Stimulated activated CD4-positive, alpha-beta T cell treated with anti-CD3 and anti-CD28 coated beads, Interleukin-1b, Interleukin-23, amount 100 ng/mL, for 1 hour (primary cell): ENCODE measurements at places on chromosomes 2 and 18.

DNA sequence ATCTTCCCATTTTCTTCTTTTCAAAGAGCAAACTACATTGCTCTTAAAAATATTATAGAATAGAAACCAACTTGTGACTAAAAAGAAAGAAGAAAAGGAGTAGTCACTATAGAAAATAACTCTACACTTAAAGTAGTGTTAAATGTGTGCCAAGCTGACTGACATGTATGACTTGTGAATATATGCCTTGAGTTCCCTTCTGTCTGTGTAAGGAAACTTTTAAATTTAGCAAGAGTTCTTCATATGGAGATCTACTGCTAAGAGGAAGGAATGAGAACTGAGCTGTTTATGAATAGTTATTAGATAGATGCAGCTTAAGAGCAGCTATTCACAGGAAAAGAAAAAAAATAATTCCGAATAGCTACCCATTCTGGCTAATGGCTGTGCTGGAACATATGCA, 1221.7 kb upstream of the ZEB2 start:
- DNase-seq: no peak

GRCh38 chr18:47767699-47768098, 162.8 kb downstream of the SMAD2 start:
- DNase-seq: no peak

DNA sequence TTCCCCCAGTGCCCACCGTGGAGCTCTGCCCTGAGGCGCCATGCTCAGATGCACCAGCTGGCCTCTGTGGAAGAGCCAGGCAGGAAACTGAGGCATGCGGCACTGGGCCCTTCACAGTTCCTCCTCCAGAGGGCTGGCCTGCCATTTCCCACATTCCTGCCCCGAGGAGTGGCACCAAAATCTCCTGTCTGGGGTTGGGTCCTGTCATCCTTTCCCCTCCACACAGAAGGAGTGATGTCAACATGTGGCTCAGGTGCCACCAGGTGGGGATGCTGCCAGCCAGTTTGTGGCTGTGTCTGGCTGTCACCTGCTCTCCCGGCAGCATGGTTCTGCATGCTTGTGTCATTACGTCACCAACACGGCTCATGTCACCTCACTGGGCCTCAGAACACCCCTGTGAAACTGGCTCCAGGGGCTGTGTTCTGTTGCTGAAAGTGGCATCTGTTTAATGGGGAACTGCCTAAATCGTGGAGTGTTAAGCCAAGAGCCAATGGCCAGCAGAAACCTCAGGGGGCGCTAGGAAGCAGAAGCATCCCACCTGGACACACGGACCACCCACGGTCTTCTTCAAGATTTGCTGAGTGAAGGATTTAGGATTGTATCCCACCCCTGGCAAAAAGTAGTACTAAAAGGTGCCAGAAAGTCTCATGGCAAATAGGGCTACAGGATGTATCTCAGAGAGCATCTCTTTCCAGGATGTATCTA, 51.3 kb downstream of the ZAP70 start:
- no peak for DNase-seq

DNA sequence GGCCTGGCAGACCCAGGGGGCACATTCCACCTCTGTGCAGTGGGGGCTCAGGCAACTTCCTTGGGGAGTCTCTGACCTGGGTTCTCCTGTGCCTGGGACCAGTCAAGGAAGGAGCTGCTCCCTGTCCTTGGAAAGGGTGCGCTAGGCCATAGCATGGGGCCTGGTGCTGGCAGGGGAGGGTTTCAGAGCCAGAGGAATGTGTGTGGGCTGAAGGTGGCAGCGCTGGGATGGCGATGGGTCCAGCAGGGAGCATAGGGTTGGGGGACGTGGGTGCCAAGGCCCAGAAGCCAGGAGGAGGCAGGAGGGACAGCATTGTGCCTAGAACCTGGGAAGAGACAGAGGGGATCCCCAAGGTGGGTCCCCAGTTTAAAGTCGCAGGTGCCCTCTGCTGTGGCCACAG, 66.3 kb upstream of the TUBA3E start:
- no peak for DNase-seq

DNA sequence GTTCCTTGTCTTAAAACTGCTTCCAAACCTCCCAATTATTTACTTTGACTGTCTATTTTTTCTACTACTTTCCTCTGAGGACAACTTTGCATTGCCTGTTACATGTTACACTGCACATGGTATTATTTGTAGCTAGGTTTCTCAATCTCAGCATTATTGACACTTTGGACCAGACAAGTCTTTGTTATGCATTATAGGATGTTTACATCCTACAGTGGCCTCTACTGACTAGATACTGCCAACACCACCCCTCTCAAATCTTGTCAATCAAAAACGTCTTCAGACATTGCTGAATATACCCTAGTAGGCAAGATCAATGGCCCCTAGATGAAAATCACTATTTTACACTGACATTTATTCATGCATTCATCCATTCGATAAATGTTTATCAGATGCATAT, 129.6 kb upstream of the DNAJC10 start:
- no peak for DNase-seq
